ENCODE measurements at places on chromosomes 7 and 10.

GRCh38 chr10:79056361-79056735 lies 12.4 kb upstream of the ZMIZ1 start:
- no peak for DNase-seq

DNA sequence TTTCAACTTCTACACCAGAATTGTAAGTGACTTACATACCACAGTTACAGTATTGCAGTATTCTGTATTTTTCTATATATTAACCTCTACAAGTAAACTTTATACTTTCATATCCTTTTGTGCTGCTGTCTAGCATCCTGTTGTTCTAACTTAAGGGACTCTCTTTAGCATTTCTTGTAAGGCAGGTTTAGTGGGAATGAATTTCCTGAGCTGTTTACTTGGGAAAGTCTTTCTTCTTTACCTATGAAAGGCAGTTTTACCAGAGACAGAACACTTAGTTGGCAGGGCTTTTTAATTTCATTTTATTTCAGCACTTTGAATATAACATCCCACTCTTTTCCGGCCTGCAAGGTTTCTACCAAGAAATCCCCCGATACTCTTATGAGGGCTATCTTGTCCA lies 75.8 kb upstream of the WAC start:
- no peak for DNase-seq

- no peak for DNase-seq
Observed at GRCh38 chr7:148729984-148730733, 31.5 kb downstream of the CUL1 start.

GRCh38 chr10:71241114-71241829 lies 28.9 kb downstream of the UNC5B start:
- no peak for DNase-seq

- no peak for DNase-seq
Observed at GRCh38 chr7:4797858-4798705, 22.7 kb downstream of the AP5Z1 start.

DNA sequence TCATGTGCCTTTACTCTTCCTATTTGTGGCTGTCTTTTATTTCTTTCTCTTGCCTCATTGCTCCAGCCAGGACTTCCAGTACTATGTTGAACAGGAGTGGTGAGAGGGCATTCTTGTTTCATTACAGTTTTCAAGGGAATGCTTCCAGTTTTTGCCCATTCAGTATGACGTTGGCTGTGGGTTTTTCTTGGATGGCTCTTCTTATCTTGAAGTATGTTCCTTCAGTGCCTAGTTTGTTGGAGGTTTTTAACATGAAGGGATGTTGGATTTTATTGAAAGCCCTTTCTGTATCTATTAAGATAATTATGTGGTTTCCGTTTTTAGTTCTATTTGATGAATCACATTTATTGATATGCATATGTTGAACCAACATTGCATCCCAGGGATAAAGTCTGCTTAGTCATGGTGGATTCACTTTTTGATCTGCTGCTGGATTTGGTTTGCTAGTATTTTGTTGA lies 96.8 kb downstream of the GLCCI1 start:
- no peak for DNase-seq

GRCh38 chr7:107446531-107446930 lies 23.3 kb upstream of the GPR22 start:
- DNase-seq, result no peak

GRCh38 chr10:4041635-4042034 lies 256.6 kb upstream of the KLF6 start:
- no peak for DNase-seq

DNA sequence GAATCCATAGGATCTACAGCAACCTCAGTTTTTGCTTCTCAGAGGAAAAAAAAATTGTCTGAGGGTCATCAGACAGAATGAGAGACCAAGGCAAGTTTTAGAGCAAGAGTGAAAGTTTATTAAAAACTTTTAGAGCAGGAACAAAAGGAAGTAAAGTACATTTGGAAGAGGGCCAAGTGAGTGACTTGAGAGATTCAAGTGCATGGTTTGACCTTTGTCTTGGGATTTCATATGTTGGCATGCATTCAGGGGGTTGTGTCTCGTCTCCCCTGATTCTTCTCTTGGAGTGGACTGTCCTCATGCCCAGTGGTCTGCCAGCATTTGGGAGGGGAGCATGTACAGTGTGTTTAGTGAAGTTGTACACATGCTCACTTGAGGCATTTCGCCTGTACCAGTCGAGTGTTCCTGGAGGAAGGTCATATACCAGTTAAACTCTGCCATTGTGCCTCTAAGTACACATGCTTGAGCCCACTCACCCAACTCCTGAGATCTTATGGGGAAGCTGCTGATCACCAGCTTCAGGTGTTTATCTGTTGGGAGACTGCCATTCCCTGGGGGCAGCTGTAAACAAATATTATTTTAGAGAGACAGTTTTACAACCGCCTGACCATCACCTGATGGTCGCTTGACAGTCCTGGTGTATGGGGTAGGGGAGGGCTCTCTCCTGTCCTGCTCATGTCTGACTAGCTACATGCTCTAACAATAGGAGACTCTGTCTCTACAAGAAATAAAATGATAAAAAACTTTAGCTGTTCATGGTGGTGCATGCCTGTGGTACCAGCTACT lies 109.4 kb downstream of the EEPD1 start:
- no peak for DNase-seq

DNA sequence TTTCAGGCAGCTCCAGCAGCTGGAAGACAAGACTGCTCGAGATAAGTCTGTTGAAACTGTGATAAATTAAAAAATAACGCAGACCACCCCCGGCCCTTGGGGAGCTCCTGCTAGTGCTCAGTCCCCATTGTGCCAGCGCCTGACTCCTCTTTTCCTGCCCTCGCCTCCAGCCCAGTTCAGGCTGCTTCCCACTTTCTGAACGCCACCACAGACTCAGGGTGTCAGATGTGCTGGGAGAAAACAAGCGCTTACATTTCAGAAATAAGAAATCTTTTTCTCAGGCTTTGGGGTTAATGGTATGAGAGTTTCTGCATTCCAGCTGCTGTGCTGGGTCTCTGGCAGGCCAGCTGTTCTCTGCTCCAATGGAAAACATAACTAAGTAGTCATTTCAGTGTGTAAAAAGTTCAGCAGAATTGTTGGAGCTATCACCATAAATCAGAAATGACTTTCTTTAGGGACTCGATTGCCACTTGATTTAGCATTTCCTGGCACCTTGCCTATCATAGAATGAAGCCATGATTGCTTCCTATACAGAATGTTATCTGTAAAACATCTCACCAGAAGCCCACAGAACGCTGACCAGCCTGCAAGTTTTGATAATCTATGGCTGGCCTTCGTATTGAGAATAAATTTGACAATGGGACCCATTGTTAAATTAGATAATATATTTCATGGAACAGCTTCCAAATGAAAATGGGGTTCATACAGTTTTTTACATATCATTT lies 257.0 kb upstream of the ZNF32 start:
- no peak for DNase-seq

GRCh38 chr10:59561477-59562121 lies 148.1 kb downstream of the SLC16A9 start:
- no peak for DNase-seq

DNA sequence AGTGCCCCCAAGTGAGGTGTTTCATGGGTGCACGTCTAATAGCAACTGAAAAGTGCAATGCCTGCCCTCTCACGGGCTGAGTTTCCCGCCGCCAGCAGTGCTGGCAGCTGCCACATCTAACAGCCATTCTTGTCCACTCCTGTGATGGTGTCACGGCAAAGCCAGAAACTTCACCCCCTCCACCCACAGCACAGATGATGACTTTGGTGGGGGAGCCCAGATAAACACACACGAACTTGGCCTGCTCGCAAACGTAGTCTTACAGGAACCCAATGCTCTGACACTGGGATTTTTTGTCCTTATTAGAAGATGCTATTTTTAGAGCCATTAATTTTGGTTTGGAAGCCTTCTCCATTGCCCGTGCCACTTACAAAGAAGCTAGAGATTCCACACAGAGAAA lies 26.7 kb downstream of the CPXM2 start:
- DNase-seq, result no peak

- DNase-seq, result no peak
Observed at GRCh38 chr10:5697342-5697741, 12.7 kb downstream of the TASOR2 start.

DNA sequence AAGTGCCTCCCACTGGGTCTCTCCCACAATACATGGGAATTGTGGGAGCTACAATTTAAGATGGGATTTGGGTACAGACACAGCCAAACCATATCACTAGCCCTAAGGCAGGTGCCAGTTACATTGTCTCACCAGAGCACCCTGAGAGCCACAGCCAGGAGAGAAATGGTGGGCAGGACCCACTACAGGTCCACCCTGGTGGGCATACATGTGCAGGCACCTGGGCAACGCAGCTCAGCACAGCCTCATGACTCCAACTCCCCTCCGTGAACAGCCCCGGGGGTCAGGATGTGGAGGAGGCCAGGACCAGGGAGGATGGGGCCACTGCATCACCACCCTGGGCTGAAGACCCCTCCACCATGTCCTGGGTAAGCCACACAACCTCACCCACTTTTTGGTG lies 205.7 kb downstream of the PTPRN2 start:
- DNase-seq, result no peak

GRCh38 chr7:35249537-35249907 lies 4.4 kb downstream of the TBX20 start:
- no peak for DNase-seq

DNA sequence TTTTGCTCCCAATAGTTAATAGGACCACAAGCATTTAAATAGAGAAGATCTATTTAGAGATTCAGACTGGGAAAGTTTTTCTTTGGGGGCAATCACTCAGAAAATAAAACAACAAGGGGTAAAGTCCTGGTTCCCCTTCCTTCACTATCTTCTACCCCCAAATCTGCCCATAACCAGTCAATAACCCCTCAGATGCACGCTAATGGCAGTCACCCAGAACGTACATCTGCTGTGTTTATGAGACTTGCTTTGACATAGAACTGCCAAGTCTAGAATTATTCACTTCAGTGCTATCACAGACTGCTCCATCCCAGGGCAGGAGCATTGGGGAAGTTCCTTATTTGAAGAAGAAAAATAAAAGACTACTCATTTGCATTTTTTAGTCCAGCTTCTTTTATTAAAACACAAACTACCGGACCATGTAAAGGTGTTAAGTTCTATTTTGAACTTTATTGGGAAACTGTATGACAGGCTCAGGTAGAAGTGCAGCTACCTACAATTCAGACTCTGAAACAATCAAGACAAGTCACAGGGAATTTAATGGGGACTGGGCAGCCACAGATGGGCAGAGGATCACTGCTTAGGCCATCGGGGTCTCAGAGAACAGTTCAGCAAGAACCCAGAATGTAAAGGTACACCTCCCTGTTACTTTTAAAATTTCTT lies 38.4 kb downstream of the ANK3 start:
- no peak for DNase-seq

DNA sequence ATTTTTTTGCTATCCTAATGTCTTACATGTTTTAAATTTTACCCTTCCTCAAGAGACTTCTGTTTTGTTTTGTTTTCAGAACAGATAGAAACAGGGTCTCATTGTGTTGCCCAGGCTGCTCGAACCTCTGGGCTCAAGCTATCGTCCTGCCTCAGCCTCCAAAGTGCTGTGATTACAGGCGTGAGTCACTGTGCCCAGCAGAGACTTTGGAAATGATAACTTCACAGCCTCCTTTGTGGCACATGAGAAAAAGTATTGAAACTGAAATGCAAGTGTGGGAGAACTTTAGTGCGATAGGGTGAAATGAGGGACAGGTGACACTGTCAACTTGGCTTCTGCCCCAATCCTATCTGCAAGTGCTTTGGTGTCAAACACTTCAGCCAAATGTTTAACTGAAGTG lies 21.6 kb downstream of the IRF5 start:
- no peak for DNase-seq

DNA sequence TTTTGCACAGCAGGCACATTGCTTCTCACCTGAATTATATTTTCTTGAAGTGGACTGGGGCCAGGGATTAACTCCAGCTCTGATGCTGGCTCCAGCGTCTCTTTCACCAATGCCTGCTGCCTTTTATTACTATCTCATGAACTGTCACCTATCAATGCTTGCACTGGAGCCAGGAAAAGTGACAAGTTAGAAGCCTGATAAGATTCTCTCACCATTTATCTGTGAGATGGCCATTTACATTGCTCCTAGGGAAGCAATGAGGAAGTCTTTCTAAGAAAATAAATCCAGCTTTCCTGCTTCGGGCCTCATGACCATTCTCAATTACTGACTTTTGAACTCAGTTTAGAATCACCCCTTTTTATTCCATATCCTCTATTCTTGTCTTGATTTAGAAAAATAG lies 48.5 kb upstream of the LRRTM3 start:
- no peak for DNase-seq

- DNase-seq, result no peak
Observed at GRCh38 chr10:126073606-126074005, 177.2 kb downstream of the FANK1 start.

GRCh38 chr7:28102797-28103196 lies 77.8 kb downstream of the JAZF1 start:
- DNase-seq, result no peak

- DNase-seq, result no peak
Observed at GRCh38 chr10:26093229-26093628, 123.3 kb upstream of the GAD2 start.

- DNase-seq, result no peak
Observed at GRCh38 chr10:33783557-33783956, 449.1 kb upstream of the NRP1 start.

- DNase-seq, result no peak
Observed at GRCh38 chr10:120429395-120429794, 27.6 kb upstream of the PLPP4 start.

- no peak for DNase-seq
Observed at GRCh38 chr7:99311702-99312101, 14.0 kb upstream of the ARPC1A start.

GRCh38 chr7:6274743-6275142 lies 2.3 kb upstream of the CYTH3 start:
- no peak for DNase-seq

- no peak for DNase-seq
Observed at GRCh38 chr7:145644426-145645134, 472.0 kb upstream of the CNTNAP2 start.

DNA sequence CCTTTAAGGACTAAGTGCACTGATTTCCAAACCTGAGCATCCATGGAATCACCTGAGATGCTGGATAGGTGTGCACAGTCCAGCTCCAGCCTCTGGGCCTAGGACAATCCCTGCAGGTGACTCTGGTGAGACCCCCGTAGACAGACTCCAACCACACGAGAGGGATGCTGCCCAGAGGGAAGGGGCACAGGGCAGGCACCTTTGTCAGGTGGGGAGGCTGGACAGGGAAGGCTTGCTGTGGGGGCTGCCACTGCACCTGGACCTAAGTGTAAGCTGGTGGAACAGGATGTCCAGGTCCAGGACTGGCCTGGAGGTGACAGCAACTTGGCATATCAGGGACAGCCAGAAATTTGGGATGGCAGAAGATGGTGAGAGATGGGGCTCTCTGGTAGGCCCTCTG lies 45.1 kb upstream of the CTBP2 start:
- DNase-seq, result no peak

DNA sequence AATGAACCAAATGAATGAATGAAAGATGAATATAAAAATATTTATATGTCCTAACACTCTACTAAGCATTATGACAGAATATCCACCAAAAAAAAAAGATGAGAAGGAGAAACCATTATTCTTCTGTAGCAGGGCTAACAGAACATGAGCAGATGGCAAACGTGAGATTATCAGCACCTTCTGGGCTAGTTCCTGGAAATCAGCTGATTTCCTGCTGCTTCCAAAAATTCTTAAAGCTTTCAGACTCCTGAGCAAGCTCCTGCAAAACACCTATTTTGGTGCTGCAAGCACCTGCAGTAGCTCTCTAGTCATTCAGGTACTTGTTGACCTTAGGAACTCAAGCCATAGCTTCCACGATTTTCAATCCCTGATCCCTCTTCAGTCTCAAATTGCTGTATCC lies 51.8 kb downstream of the NPSR1 start:
- no peak for DNase-seq
